Prostate gland (tissue), 2 donors: ENCODE measurements at places on chromosomes 7 and 10. TPM values are rescaled to one million over a fixed set of nuclear protein-coding genes. Genes with fewer than 3 reads are reported as not detected.

TECPR1 gene
- 62.7 TPM for total RNA-seq

GRCh38 chr10:43064331-43065075, 12.4 kb upstream of the RET start:
- H3K4me3 ChIP-seq: no peak overlapping the region
- H3K36me3 ChIP-seq: no peaks in the 10 kb centered on the region
- no peak overlapping the region for H3K27ac ChIP-seq
- H3K27me3 ChIP-seq: no peaks in the 10 kb centered on the region
- no peak for DNase-seq

GRCh38 chr7:130301501-130302020, 8.6 kb downstream of the CPA4 start:
- H3K36me3 ChIP-seq: no peaks in the 10 kb centered on the region
- no peak overlapping the region for H3K27ac ChIP-seq
- H3K4me3 ChIP-seq: no peak overlapping the region

SFTPA1 gene
- total RNA-seq: not detected

DNA sequence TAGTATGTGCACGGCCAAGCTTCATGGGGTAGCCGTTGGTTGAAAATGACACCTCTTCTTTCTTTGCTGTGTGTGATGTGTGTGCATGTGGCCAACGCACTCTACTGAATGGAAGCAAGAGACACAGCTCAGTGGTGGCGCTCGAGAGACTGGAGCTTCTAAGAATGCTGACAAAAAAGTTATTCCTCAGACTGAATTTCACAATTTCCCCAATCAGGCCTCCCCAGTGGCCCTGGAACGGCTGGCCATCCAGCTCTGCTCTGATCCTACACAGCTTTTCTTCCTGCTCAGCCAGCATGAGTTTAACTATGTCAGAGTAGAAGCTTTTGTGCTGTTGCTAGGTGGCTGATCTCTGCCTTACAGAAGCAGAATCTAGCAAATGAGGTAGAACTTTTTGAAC, 186.7 kb upstream of the PLXDC2 start:
- DNase-seq: no peak
- no peak overlapping the region for H3K4me3 ChIP-seq
- H3K4me1 ChIP-seq: no peaks in the 10 kb centered on the region
- H3K36me3 ChIP-seq: no peaks in the 10 kb centered on the region
- H3K27ac ChIP-seq: no peak overlapping the region

CDC14C gene
- total RNA-seq: 0.91 TPM

PTF1A gene
- total RNA-seq: 1.9 TPM

PIK3AP1 gene
- total RNA-seq: 15.6 TPM
